Activated naive CD8-positive, alpha-beta T cell treated with anti-CD3 and anti-CD28 coated beads, Interleukin-2, amount 50 U/mL, for 16 hours (primary cell): ENCODE measurements at places on chromosomes 4 and X.

- no peak for DNase-seq
Measured at GRCh38 chr4:103400405-103400804, 202.3 kb upstream of the CENPE start.

- DNase-seq, result no peak
Measured at GRCh38 chrX:140709421-140709846, at the start of gene LINC00632. Gene LINC00632 (plus strand): TSS chrX:140709759.

DNA sequence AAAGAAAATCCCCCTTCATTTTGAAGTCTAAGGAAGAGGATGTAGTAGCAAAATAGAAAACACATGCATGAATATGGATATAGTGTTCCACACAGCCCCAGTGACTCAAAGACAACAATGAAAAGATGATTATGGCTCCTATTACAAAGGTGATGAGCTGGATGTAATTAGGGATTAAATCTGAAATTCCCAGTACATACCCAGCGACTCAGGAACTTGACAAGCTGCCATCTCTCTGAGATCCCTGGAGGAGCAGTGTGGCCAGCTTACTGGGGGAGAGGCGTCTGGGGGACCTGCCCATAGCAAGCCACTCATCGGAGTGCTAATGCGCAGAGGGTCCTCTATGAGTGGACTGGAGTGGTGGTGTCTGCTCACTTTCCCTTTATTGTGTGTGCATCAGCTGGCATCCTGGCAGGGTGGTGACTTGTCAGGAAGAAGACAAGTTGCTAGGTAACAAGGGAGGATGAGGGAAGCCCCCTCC lies 42.7 kb upstream of the MGST2 start:
- no peak for DNase-seq

GRCh38 chr4:154908168-154908567 lies 127.1 kb downstream of the RBM46 start:
- no peak for DNase-seq

GRCh38 chrX:131827935-131828334 lies 195.2 kb upstream of the STK26 start:
- DNase-seq, result no peak

GRCh38 chr4:160795216-160795615 lies 1368.6 kb downstream of the FSTL5 start:
- DNase-seq, result no peak

- DNase-seq, result no peak
Measured at GRCh38 chr4:156251373-156252065, 297.9 kb upstream of the CTSO start.

DNA sequence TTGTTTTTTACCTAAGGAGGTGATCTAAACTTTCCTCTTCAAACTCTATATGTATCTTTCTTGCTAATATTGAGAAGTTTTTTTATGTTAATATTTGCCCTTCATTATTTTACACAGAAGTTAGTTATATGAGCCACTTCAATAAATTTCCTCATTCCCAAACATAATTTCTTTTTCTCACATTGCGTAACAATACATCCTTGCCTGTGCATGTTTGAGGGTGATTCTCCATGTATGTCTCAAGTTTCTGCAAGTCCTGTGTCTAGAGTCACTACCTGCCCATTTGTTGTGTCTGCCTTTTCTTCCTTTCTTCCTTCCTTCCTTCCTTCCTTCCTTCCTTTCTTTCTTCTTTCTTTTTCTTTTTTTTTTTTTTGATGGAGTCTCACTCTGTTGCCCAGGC lies 2057.9 kb downstream of the PCDH7 start:
- DNase-seq, result no peak

- DNase-seq, result no peak
Measured at GRCh38 chr4:175906384-175906783, 94.3 kb upstream of the GPM6A start.

- DNase-seq, result no peak
Measured at GRCh38 chr4:151668689-151669402, 92.0 kb downstream of the GATB start.

DNA sequence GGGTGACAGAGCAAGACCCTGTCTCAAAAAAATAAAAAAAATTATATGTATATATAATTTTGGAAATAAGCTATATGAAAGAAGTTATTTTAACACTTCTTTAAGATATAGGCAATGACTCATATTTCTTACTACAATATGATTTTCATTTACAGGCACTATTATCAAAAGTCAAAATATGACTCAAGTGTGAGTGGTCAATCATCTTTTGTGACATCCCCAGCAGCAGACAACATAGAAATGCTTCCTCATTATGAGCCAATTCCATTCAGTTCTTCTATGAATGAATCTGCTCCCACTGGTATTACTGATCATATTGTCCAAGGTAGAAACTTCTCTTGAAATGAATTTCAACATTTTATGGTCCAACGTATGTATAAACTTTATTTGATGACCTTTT lies 20.8 kb downstream of the OCIAD1 start:
- DNase-seq, result no peak

DNA sequence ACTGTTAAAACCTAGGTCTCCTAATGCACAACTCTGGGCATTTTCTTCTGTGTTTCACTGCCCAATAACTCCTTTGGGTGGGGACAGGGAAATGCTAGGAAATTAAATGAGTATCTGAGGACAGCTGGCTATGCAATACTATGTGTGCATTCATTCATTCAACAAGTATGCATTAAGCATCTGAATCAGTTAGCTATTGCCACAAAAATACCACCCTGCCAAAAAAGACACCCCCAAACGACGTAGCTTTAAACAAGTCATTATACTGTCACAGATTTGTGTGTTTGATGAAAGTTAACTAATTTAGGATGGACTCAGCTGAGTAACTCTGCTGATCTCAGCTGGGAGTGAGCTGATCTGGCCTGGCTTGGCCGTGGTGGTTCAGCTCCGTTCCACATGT lies 29.8 kb upstream of the PTCHD1 start:
- no peak for DNase-seq

GRCh38 chr4:15654593-15655222 lies 449 bp downstream of the FBXL5 start:
- DNase-seq, result no peak

DNA sequence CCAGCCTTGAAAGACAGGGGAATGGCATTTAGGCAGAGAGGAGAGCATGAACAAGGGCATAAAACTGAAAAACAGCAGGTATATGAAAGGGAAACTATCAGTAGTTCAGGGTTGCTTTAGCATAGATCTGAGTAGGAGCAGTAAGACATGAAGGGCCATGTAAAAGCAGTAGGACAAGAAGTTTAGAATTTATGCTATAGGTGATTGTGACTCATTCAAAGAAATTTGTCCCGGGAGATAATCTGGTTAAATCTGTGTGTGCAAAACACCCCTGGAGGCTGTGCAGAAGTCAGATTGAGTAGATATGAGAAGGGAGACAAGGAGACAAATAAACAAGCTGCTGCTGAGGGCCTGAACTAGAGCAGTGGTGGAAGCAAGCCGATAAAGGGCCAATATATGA lies 109.1 kb upstream of the BMP3 start:
- no peak for DNase-seq

- no peak for DNase-seq
Measured at GRCh38 chr4:96598465-96598864, 758.6 kb downstream of the PDHA2 start.

- no peak for DNase-seq
Measured at GRCh38 chrX:108019382-108019875, 25.4 kb upstream of the VSIG1 start.

DNA sequence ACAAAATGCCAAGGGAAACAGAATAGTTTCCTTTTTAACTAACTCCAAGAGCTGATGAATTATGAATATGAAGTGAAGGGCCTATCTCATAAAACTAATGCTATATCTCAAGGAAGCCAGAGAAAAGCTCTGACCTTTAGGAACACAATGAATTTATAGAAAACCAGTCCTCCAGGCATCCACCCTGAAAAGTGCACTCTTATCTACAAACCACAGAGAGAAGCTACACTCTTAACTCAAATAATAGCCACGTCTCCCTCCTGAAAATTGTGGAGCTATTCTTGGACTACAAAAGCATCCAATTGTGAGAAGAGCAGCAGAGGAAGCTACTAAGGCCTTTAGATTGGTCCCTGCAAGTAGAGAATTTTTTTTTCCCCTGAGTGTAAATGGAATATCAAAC lies 253.9 kb downstream of the IL15 start:
- no peak for DNase-seq
